ENCODE measurements at places on chromosomes 16 and 17.

DNA sequence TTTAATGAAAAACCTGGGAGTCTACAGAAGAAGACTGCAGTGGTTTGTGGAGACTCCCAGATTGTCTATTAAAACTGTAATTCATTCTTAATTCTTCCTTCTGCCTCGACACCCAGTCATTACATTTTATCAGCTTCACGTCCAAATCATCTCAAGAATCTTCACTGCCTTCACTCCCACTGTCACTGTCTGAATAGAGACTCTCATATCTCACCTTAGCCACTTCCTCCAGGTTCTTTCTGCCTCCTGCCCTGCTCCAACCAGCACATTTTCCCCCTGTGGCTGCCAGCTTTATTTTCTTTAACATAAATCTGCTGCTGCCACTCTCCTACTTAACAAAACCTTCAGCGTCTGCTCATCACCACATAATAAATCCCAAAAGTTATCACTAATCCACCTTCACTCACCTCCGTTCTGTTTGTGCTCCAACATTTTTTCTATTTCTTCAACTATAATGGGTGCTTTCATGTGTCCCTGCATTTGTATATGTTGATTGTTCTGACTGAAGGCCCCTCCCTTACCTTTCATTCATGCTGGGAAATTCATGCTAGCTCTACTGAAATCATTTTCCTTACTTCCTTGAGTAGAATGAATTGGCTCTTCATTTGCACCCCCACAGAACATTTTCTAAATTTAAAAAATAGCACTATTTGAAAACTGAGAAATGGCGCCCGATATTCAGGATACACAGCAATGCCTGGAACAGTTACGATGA is 38.9 kb downstream of the KCNJ2 start:
- DNase-seq, result no peak

GRCh38 chr17:12078791-12079190 is 58.1 kb downstream of the MAP2K4 start:
- no peak for DNase-seq

- DNase-seq, result no peak
Measured at GRCh38 chr16:75378616-75379015, 54.7 kb downstream of the CFDP1 start.

DNA sequence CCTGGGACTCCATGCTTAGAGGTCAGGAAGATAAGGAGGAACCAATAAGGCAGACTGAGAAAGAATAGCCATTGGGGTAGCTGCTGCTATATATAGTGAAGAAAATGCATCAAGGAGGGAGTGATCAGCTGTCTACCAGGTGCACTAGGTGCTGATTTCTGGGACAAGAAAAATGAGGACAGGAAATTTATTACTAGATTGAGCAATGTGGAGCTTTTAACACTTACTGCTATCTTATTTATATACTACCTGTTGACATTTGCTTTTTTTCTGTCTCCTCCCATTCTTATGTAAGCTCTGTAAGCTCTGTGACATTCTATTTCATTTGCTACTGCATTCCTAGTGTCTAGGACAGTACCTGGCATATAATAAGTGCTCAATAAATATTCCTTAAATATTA is 53.7 kb upstream of the DHX40 start:
- no peak for DNase-seq

GRCh38 chr17:16952401-16952800 is 19.5 kb downstream of the TNFRSF13B start:
- no peak for DNase-seq

- no peak for DNase-seq
Measured at GRCh38 chr16:24114876-24115275, 141.3 kb upstream of the CACNG3 start.

DNA sequence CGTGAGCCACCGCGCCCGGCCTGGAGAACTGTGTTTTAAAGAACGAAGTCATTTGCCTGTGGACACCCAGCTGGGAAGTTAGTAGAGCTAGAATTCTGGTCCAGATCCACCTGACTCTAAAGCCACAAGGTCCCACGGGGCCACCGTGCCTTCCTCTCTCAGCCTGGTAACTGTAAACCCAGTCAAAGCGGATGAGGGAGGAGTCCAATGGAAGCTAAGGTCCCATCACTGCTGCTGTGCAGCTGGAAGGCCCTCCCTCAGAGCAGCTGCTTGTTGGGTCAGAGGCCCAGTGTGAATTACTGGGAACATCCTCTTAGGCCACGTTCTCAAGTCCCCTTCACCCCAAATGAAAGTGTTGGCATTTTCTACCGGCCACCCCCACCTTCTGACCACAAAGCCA is 48.8 kb upstream of the CACNG5 start:
- no peak for DNase-seq

- DNase-seq, result no peak
Measured at GRCh38 chr16:30678586-30678970, 20.3 kb downstream of the FBRS start.

DNA sequence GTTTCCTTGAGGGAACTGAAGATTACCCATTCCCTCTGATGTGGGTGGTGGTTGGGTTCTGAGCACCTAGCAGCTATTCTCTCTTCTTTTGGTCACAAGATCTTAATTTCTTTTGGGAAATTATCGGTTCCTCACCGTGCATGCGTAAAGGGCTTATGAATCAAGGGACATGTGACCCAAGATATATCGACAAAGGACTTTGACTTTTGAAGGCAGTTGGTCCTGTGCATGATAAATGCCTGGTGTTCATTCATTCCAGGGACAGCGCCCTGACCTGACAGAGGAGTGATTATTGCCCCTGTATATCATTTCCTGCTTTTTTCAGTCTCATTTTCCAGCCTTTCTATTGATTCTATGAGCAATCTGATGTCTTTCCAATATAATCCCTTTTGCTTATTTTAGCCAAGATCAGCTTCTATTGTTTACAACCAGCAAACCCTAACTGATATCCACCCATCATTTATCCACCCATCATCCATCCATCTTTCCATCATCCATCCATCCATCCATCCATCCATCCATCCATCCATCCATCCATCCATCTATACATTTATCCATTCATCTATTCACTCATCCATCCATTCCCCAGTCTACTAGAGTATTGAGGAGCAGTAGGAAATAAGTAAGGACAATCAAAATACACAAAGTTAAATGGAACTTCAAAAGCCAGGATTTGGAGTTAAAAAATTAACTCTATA is 25.1 kb downstream of the ASIC2 start:
- DNase-seq, result no peak

GRCh38 chr17:73042225-73042624 is 50.3 kb downstream of the SLC39A11 start:
- DNase-seq, result no peak

DNA sequence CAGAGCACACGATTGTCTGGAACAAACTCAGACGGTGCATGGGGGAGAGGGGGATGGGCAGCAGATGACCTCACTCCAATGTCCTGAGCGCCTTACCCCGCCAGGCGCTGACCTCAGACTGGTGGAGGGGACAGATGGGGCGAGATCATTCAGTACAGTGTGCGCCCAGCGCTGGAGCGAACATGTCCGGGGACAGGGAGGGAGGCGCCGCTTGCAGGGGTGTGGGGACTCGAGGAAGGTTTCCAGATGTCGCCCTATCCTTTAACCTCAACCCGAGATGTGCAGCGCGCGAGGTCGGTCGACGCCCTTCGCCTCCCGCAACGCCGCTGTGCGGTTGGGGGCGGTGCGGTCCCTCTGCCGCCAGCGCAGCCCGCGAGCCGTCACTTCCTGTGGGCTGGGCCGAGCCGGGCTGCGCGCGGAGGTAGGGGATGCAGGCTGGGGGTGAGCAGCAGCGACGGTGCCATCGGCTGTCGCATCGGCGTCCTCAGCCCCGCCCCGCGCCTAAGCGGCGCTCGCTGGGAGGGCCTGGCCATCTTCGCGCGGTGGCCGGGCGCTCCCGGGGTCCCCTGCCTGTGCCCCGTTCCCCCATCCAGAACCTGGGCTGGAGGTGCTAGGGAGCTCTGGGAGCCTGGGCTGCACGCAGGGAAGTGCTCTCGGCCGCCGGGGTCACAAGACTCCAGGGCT is 5.3 kb upstream of the CDR2L start:
- peak; percentile 19 for DNase-seq

DNA sequence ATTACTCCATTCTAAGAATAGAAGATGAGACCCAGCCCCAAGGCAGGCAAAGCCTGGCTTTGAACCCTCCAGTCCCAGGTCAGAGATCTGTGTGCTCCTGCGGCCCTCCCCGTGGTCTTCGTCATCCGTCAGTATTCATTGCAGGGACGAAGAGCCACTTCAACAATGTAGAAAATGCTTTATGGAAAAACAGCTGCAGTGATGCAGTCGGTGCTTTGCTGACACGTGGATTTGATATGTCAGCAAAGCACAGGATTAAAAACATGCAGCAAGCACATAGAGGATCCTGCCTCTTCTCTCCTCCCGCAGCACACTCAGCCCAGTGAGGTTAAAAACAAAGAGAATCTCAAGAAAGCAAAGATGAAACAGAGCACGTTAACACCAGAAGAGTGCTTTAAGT is 117.1 kb upstream of the AXIN2 start:
- no peak for DNase-seq

- no peak for DNase-seq
Measured at GRCh38 chr17:81528651-81529436, 667 bp downstream of the FSCN2 start.

DNA sequence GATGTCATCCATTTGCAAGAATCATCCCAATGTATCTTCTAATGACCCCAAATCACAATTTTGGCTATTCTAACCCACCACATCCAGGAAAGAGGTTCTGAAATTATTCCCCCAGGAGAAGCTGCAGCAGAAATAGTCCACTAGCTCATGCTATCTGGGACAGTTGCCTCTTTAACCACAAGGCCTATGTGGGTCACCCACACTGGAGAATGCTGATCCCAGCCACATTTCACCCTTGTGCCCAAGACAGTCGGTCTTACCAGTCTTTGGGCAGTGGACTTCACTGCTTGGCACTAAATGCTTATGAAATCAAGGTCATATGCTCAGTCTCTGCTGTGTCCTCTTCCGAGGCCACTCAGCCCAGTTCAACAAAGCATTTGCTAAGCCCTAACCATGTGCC is 27.0 kb downstream of the ABCC12 start:
- DNase-seq, result no peak

DNA sequence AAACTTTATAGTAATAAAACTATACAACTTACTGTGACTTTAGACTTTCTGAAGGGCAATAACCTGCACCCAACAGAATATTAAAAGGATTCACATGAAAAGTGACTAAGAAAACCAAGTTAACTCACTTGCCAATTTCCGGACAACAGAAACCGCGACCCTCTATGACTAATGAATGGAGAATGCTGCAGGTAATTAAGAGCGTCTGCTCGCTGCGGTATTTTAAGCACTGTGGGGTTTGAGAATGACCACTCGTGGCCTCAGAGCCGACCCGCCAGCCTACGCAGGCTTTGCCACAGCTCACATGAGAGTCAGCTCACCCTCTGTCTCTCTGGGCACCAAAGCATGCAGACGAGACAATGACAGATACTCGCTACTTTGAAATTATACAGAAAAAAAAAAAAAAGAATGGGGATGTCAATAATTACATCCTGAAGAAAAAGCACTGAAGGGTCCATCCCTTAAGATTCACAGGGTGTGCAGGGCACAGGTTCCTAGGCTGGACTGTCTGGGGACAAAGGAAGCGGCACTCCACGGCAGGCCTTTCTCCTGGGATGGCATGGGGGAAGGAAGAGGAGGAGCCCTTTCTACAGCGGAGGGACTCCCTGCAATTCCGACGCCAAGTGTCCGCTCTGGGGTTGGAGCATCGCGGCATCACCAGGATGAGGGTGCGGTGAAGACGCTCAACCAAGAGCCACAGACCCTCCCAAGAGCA is 35.0 kb downstream of the ZCCHC14 start:
- peak; percentile 59 for DNase-seq

GRCh38 chr17:31381165-31381668 is 10.3 kb upstream of the RAB11FIP4 start:
- no peak for DNase-seq

- no peak for DNase-seq
Measured at GRCh38 chr16:72939247-72939646, 108.7 kb downstream of the ZFHX3 start.

GRCh38 chr17:47705536-47706530 is 11.9 kb downstream of the TBKBP1 start:
- DNase-seq, result no peak

DNA sequence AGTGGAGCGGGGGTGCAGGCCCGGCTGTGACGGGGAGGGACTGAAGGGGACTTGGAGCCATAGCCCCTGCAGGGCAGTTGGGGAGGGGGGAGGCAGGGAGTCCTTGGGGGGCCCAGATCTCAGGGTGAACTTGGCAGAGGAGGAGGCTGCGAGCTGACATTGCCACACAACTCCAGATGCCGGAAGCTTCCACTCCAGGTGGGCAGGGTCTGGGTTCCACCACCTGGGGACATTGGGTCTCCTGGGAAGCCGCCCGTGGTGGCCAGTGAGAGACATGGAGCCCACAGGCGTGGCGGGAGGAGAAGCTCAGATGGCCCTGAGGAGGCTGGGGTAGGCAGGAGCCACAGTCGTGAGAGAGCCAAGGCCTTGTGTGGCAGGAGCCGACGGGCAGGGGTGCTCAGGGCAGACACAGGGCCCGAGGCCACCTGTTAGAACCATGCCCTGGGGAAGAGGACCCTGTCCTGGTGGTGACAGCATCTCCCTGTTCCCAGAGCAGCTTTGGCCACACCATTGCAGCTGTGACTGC is 18.2 kb upstream of the GAA start:
- no peak for DNase-seq

- no peak for DNase-seq
Measured at GRCh38 chr16:80337786-80338185, 203.0 kb upstream of the DYNLRB2 start.

- peak; percentile 66 for DNase-seq
Measured at GRCh38 chr16:67548265-67549126, 13.8 kb upstream of the CTCF start.

GRCh38 chr16:88871349-88871702 is 4.9 kb upstream of the PABPN1L start:
- DNase-seq, result no peak

DNA sequence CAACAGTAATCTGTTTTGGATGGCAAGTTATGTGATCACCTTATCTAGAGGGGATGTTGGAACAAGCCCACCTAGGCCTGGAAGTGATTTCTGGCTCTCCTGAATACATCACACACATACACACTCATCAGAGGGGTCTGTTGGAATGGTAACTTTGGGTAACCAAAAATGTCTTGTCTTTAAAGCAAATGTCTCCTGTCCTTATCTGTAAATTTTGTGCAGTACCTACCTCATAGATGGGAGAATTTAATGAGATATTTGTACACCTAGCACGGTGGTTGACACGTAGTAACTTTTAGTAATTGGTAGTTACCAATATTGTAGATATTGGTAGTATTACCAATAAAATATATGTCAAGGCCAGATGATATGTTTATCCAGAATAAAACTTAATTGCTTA is 24.7 kb downstream of the HAPSTR1 start:
- no peak for DNase-seq

GRCh38 chr17:72236980-72237633 is 116.3 kb downstream of the SOX9 start:
- DNase-seq, result no peak

- no peak for DNase-seq
Measured at GRCh38 chr17:45739786-45740185, 44.3 kb upstream of the CRHR1 start.
